ENCODE measurements at places on chromosomes 7 and 10. TPM values are rescaled to one million over a fixed set of nuclear protein-coding genes. Genes with fewer than 3 reads are reported as not detected.

Gene PSD
- total RNA-seq, result 4.8 TPM

Gene SUGCT
- total RNA-seq, result 55.2 TPM

Gene ANKRD1
- 1.5 TPM for total RNA-seq

Gene BTBD16
- not detected for total RNA-seq

Gene WNT8B
- not detected for total RNA-seq

Gene GTF2IRD1
- total RNA-seq, result 6.8 TPM

Gene HOGA1
- total RNA-seq, result 0.75 TPM

Gene DKK1
- total RNA-seq, result 57.4 TPM

Gene NCAPG2
- total RNA-seq, result 10.2 TPM

Gene WDR86
- 1.1 TPM for total RNA-seq

Gene ZNF467
- 1.7 TPM for total RNA-seq

Gene HTRA1
- 98.8 TPM for total RNA-seq

Gene HOXA13
- not detected for total RNA-seq

Gene TSPAN15
- 3.9 TPM for total RNA-seq

Gene POU6F2
- total RNA-seq, result not detected

Gene CCDC136
- total RNA-seq, result 4.4 TPM

Gene GBX1
- total RNA-seq, result not detected

Gene PRF1
- total RNA-seq, result not detected

Gene HOXA9
- not detected for total RNA-seq
